ENCODE measurements at places on chromosomes 16 and 17.

- DNase-seq = no peak
Observed at GRCh38 chr17:82483836-82484235, 25.3 kb downstream of the NARF start.

DNA sequence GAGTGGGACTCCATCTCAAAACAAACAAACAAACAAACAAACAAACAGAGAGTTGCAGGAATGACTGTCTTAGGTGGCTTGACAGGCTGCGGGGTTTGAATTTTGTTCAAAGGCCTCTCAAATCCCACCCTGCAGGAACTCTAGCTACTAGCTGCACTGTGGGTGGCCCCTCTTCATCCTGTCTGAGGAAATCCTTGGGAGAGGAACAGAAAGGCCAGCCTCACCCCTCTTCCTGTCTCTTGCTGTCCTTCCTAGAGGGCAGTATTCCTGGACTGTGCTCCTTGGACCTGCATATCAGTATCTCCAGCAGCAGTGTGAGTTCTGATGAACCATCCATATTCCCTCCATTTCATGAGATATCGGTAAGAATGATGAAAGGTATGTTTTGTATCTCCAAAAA, 2.0 kb upstream of the CCDC92B start:
- DNase-seq = no peak

DNA sequence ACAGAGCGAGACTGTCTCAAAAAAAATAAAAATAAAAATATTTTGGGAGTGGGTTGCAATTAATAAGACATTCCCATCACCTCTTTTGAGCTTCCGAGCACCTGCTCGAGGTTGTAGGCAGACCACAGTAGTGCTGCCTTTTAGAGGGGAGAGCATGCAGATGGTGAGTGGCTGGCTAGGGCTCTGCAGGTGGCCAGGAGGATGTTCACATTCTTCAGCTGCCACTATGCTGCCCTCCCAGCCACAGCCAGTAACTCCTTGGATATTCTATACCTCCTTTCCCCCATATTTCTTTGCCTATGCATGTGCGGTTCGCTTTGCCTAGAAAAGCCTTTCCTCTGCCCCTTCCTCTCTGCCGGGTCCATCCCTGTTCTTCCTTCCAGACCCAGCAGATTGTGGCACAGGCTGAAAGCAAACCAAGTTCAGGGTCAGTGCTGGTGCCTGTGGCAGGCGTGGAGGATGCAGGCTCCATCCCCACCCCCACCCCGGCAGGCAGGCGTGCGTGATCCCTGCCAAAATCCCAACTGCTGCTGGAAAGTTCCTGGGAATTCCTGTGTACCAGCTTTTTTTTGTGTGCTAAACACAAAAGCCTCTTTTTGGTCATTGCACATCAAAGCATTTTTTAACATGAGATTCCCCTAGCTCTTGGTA, 33.8 kb upstream of the CMIP start:
- no peak for DNase-seq

- no peak for DNase-seq
Observed at GRCh38 chr16:65967376-65967775, 399.1 kb upstream of the CDH5 start.

DNA sequence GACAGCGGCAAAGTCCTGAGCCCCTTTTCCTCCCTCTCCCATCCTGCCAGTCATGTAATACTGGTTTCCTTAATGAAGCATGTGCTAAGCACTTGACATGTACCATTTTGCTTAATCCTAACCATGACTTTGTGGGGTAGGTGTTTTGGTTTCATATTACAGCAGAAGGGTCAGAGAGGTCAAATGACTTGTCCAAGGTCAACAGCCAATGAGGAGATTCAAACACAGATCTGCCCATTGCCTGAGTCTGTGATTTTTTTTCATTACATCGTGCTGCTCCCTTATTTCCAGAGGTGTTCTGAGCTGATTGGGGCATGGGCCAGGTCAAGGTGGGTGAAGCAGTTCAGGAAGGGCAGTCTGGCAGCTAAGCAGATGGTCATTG, 17.6 kb upstream of the PHF12 start:
- DNase-seq = no peak

GRCh38 chr17:2924211-2924610, 128.0 kb downstream of the RAP1GAP2 start:
- no peak for DNase-seq

- peak; percentile 47 for DNase-seq
Observed at GRCh38 chr17:45293413-45294211, 23.2 kb downstream of the MAP3K14 start.

DNA sequence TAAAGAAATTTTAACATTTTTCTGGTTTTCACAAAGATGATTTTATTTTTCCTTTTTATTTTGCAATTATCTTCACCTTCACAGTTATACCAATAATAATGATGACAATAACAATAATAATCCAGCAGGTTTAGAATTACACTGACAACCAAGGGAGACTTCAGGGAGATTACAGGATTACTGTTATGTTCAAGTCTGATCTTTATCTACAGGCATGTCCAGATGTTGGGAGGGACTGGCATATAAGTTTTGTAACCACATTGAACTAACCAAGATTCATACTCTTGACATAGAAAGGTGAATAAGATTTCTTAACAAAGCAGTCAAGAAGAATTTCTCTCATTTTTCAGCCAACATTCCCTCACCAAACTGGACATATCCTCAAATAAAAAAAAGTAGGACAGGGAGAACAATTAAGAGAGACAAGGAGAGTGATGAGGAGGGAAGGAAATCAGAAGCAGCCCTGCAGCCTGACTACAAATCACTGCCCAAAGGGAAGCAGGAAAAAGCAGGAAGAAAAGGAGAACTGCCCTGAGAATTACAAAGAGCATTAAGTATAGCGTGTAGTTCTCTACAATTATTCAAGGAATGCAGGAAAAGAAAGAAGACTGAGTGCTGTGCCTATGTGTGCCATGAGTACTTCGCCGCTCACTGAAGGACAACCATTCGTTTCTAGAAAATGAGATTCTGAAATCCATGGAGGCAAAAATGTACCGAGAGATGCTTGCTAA, 155.7 kb upstream of the C17orf78 start:
- DNase-seq = no peak

DNA sequence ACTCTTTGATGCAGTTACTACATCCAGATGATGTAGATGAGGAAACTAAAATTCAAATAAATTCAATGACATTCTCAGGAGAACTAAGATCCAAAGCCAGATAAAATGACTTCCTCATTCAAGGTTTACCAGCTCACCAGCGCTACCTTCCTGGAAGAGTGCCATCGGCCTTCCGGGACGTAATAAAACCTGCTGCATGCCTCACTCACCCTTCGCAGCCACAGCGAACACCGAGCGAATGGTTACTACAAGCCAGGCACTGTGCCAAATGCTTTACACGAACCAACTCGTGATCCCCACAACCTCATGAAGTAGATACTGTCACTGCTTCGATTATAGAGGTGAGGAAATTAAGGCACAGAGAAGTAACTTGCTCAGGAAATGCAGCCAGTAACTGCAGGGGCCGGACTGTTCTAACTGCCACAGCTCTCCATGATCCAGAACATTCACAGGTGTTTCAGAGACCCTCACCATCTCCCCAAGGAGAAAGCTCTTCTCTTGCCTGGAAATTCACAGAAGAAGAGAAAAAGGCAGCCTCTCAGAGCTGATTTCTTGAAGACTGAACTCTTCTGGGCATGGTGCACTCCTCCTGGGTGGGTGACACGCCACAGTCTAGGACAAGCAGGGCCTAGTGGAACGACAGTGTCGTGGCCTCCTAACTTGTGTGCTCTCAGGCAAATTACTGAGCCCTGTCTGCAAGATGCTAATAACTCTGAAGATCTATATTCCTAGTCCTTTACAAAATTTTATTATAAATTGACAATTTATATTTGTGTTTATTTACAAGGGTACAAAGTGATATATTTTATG, 46.8 kb downstream of the HIC1 start:
- DNase-seq = no peak

- peak; percentile 45 for DNase-seq
Observed at GRCh38 chr17:40190197-40191021, 13.1 kb downstream of the RAPGEFL1 start.

All from RPMI8226 (cell line).